Cardiac fibroblast (primary cell): ENCODE measurements at places on chromosomes 11 and 22.

DNA sequence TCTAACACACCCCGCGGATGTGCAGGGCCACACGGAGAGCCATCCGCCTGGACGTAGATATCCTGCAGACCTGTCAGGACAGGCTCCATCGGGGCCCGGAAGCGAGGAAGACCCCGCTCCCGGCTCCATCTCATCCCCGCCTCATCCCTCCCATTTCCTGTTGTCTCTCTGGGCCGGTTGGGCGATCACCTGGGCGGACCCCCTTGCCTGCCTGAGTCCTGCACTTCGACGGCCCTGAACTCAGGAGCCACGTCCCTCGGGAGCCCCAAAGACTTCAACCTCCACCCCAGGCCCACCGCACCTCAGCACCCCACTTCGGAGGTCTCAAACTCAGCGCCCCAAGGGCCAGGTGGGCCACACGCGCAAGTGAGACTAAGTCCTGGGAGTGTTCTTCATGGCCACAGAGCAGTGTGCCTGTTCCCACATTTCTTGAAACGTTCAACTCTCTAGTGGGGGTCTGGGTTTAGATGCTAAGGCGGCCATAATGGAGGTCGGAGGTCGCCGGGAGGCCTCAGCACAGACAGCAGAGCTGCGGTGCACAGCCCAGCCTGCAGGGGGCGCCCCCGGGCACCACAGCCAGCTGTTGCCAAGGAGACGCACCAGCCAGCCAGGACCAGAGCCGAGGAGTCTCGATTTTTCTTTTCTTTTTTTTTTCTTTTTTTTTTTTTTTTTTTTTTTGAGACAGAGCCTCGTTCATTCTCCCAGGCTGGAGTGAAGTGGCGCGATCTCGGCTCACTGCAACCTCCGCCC lies 26.0 kb upstream of the FADD start:
- no peak for DNase-seq

GRCh38 chr11:113994077-113994954 lies 19.4 kb downstream of the HTR3A start:
- DNase-seq, result peak; percentile 27

DNA sequence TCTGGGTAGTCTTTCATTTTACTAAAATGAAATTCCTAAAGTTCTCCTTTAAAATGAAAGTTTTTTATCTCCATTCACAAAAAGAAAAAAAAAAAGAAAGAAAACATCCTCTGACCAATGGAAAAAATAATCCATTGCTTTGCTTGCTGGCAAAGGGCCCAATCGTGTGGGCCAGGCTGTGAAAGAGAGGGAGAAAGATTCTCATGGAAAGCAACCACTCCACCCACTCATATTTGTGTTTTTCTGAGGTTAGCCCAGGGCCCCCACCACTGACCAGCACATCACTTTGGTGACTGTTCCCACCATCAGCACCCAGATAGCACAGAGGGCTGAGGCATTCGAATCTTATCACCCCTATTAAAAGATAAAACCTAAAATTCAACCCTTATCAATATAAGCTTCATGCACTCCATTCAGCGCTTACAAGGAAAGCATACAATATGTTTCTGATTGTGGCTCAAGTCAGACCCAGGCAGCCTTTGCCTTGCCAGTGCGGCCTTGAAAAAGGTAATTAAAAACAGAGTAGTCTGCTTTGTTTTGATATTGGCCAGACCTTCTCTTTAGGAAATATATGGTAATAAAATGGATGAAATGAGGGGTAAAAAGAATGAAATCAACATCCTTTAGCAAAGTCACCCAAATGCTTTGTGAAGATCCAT lies 192.8 kb downstream of the ETS1 start:
- peak; percentile 74 for DNase-seq

DNA sequence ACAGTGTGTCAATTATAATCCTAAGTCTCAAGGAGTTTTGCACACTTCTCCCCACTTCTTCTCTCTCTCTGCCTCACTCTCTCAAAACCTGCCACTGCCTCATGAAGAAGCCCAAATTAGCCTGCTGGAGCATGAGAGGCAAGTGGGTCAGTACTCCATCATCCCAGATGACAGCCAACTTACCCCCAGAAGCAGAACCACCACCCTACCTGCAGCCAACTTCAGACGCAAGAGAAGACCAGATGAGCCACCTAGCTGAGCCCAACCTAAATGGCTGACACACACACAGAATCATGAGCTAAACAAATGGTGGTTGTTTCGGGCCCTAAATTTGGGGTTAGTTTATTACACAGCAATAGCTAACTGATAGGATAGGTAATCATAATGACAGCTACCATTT lies 61.2 kb downstream of the CD82 start:
- no peak for DNase-seq

DNA sequence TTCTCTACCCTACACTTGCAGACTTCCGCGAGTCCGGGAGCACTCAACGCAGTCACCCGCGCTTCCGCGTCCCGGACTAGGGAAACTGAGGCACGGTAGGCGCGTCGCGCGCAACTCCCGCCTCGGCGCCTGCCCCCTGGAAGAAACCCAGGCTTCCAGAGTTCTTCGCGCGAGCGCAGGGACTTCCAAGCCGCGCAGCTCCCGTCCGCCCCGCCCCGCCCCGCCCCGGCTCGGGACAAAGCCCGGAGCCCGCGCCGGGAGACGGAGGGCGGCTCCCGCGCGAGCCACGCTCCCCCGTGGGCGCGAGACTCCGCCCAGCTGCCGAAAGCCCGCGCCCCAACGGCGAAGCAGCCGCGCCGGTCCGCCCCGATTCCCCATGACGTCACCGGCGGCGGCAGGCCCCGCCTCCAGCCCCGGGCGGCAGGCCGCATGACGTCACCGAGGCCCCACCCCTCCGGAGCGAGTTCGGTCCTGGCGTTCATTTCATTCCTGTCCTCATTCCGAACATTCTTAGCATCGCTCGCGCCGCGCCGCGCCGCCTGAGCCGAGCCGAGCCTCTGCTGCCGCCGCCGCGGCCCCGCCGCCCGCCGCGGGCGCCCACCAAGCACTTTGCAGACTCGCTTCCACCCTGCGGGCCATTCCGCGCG lies at the start of gene TEAD1:
Gene TEAD1, plus strand, starts transcription at position 498 of the 647 bp plus-strand sequence.
- peak; percentile 97 for DNase-seq
